ENCODE measurements at places on chromosomes 4 and X.

GRCh38 chr4:5158825-5159224 is 107.5 kb downstream of the STK32B start:
- H3K36me3 ChIP-seq = no peaks in the 10 kb centered on the region
- no peak overlapping the region for H3K27ac ChIP-seq
- H3K27me3 ChIP-seq = no peaks in the 10 kb centered on the region
- H3K4me1 ChIP-seq = no peaks in the 10 kb centered on the region
- no peak overlapping the region for H3K4me3 ChIP-seq
- DNase-seq = no peak

GRCh38 chr4:17322514-17322913 is 189.4 kb downstream of the QDPR start:
- H3K27me3 ChIP-seq = no peaks in the 10 kb centered on the region
- H3K27ac ChIP-seq = no peak overlapping the region
- no peaks in the 10 kb centered on the region for H3K4me1 ChIP-seq
- no peaks in the 10 kb centered on the region for H3K36me3 ChIP-seq
- DNase-seq = no peak

GRCh38 chr4:171714791-171715454 is 98.3 kb upstream of the GALNTL6 start:
- no peaks in the 10 kb centered on the region for H3K4me1 ChIP-seq
- no peaks in the 10 kb centered on the region for H3K36me3 ChIP-seq
- no peak overlapping the region for H3K27ac ChIP-seq
- H3K27me3 ChIP-seq = no peaks in the 10 kb centered on the region
- H3K4me3 ChIP-seq = no peak overlapping the region

DNA sequence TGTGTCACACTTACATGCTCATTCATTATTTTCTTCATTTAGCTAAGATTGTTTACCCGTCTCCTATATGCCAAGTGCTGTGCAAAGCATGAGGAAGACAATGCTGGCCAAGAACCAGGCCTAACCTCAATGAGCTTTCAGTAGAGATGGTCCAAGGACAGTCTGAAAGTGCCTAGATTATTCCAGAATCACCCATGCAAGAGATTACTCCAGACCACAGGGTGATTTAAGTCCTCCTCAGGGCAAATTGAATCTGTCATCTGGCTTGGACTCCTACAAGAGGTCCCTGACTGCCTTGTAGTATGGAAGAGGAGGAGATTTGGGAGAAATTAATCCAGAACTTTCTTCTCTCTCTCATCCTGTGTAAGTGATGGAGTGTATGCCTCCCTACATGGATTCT is 99.4 kb upstream of the NDP start:
- no peak overlapping the region for H3K27ac ChIP-seq
- no peaks in the 10 kb centered on the region for H3K27me3 ChIP-seq
- no peaks in the 10 kb centered on the region for H3K36me3 ChIP-seq
- DNase-seq = no peak
- no peak overlapping the region for H3K4me3 ChIP-seq

DNA sequence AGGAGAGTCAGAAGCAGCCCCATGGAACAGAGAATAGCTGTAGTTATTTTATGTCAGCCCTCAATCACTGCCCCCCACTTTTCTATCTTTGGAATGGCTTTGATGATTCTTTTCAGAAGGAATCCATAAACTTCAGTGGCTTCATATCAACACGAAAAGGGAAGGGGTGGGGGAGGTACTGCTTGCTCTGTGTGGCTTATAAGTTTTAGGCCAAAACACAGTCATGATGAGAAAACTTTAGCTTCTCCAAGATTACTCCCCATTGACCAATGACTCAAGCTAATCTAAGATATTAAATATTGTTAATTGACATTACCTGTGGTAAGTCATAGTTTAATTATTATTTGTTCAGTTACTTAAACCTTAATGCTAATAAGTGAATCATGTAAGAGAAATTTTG is 669.6 kb upstream of the FAM241A start:
- no peaks in the 10 kb centered on the region for H3K4me1 ChIP-seq
- no peaks in the 10 kb centered on the region for H3K27me3 ChIP-seq
- H3K36me3 ChIP-seq = no peaks in the 10 kb centered on the region
- no peak for DNase-seq
- no peak overlapping the region for H3K27ac ChIP-seq

- no peak overlapping the region for H3K4me3 ChIP-seq
- H3K4me1 ChIP-seq = peaks cover 6% of the 10 kb centered on the region
- H3K27ac ChIP-seq = no peak overlapping the region
- H3K27me3 ChIP-seq = no peaks in the 10 kb centered on the region
- H3K36me3 ChIP-seq = no peaks in the 10 kb centered on the region
Observed at GRCh38 chrX:50815120-50815519, 1.1 kb upstream of the SHROOM4 start.

GRCh38 chrX:41522081-41522480 is 74.9 kb downstream of the NYX start:
- H3K4me3 ChIP-seq = no peak overlapping the region
- H3K36me3 ChIP-seq = no peaks in the 10 kb centered on the region
- H3K4me1 ChIP-seq = no peaks in the 10 kb centered on the region
- H3K27me3 ChIP-seq = no peaks in the 10 kb centered on the region
- DNase-seq = no peak
- no peak overlapping the region for H3K27ac ChIP-seq

DNA sequence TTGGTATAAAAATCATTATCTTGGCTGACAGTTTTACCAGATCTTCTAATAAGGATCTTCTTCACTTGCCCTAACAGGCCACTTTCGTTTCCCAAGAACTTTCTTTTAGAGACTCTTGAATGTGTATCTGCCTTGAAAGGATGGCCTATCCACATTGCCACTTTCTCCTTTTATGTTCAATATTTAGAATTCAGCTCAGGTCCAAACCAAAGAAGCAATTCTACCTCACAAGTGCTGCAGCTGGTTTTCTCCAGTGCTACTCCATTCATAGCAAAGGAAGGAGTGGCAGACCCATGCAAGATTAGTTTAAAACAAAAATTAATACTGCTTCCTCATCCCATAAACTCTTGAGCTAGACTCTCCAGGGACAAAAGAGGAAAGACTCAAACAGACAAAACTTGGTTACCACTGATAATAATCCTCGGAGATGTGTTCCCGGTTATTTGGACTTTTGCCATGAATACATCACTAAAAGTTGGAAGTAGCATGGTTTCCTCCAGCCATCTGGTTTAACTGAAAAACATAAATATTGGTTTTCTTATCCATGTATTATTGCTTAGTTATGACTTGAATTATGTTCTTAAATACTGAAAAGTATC is 401.8 kb downstream of the PABPC4L start:
- H3K4me1 ChIP-seq = no peaks in the 10 kb centered on the region
- no peaks in the 10 kb centered on the region for H3K36me3 ChIP-seq
- no peaks in the 10 kb centered on the region for H3K27me3 ChIP-seq
- DNase-seq = no peak

- no peak for DNase-seq
- H3K27me3 ChIP-seq = no peaks in the 10 kb centered on the region
- H3K27ac ChIP-seq = no peak overlapping the region
- no peak overlapping the region for H3K4me3 ChIP-seq
- H3K36me3 ChIP-seq = no peaks in the 10 kb centered on the region
Observed at GRCh38 chr4:111466811-111467604, 678.2 kb upstream of the FAM241A start.

DNA sequence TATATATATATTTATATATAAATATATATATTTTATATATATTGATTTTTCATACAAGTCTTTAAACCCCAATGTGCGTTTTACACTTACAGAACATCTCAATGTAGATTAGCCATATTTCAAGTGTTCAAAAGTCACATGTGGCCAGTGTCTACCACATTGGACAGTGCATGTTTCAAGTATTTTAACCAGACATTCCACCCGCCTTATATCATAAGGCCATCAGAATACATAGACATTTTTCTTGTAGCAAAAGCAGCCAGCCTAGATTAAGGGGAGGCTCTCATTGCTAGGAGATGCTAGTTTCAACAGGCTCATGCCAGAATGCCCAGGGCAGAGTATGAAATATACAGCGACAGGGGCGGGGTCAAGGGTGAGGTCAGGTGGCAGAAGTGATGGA is 202.0 kb downstream of the NR3C2 start:
- no peaks in the 10 kb centered on the region for H3K36me3 ChIP-seq
- no peak overlapping the region for H3K4me3 ChIP-seq
- H3K4me1 ChIP-seq = no peaks in the 10 kb centered on the region
- no peak overlapping the region for H3K27ac ChIP-seq

- no peaks in the 10 kb centered on the region for H3K36me3 ChIP-seq
- H3K4me1 ChIP-seq = no peaks in the 10 kb centered on the region
- DNase-seq = no peak
- H3K27me3 ChIP-seq = peaks cover 3% of the 10 kb centered on the region
- no peak overlapping the region for H3K27ac ChIP-seq
- H3K4me3 ChIP-seq = no peak overlapping the region
Observed at GRCh38 chr4:84366161-84366560, 132.9 kb downstream of the NKX6-1 start.

GRCh38 chrX:12929701-12930100 is 23.3 kb downstream of the TLR8 start:
- no peak for DNase-seq
- H3K27me3 ChIP-seq = no peaks in the 10 kb centered on the region
- no peak overlapping the region for H3K27ac ChIP-seq
- no peak overlapping the region for H3K4me3 ChIP-seq
- H3K4me1 ChIP-seq = no peaks in the 10 kb centered on the region

DNA sequence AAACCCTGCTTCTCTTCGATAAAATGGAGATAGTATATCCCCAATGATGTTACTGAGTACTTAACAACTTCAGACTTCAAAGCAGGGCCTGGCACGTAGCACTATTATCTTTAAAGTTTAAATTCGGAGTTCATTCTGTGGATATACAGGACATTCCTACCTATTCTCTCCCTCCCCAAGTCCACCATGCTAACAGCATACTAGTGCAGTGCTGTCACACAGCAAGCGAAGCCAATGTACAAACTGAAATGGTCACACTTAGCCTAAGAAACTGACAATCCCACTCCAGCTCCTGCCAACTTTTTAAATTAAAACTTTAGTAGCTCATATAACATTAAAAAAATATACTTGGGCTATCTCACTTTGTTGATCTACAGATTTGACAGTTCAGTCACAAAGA is 1.2 kb upstream of the DNAJB14 start:
- peak overlapping the region; percentile 98 for H3K4me3 ChIP-seq
- no peaks in the 10 kb centered on the region for H3K27me3 ChIP-seq
- H3K27ac ChIP-seq = peak overlapping the region; percentile 88
- H3K36me3 ChIP-seq = peaks cover 37% of the 10 kb centered on the region
- peak; percentile 55 for DNase-seq
- peaks cover 56% of the 10 kb centered on the region for H3K4me1 ChIP-seq

DNA sequence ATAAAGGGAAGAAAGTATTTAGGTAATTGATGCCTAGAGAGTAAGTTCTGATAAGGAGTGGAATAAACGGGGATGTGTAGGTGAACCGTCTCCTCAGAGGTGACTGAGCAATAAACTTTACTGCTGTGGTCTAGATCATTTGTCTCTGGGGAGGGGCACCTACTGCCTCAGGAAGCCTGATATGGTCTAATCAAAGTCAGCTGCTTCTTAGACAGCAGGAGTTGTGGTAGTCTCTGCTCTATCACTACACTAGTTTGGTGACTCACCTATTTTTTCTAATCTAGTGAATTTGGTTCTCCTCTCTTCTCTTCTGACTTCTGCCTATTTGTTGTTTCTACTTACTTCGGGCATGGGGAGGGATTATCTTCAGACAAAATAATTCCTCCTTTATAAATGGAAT is 95.1 kb upstream of the STIM2 start:
- peaks cover 13% of the 10 kb centered on the region for H3K4me1 ChIP-seq
- no peak for DNase-seq
- H3K27me3 ChIP-seq = no peaks in the 10 kb centered on the region
- H3K27ac ChIP-seq = no peak overlapping the region

DNA sequence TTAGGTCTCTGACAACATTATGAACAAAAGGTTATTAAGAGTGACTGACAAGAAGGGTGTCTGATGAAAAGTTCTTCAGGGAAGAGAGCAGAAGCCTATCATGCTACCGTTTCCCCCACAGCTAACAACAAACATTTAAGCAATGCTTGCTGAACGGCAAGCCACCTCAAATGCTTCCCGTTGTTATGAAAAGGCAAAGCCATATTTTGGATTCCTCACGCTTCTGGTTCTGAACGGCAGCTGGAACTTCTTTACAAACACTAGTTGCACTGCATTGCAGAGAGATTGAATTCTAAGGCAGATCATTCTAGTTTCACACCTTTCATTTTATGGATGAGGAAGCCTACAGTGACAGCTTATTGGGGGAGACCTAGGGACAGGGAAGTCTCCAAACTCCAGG is 48.6 kb upstream of the NAP1L5 start:
- no peaks in the 10 kb centered on the region for H3K4me1 ChIP-seq
- no peaks in the 10 kb centered on the region for H3K27me3 ChIP-seq
- H3K4me3 ChIP-seq = no peak overlapping the region
- DNase-seq = no peak
- no peak overlapping the region for H3K27ac ChIP-seq

GRCh38 chr4:143343276-143343831 is 6.7 kb downstream of the GAB1 start:
- H3K4me3 ChIP-seq = no peak overlapping the region
- H3K36me3 ChIP-seq = no peaks in the 10 kb centered on the region
- no peak overlapping the region for H3K27ac ChIP-seq
- no peak for DNase-seq
- H3K4me1 ChIP-seq = no peaks in the 10 kb centered on the region

GRCh38 chrX:151523351-151523750 is 40.1 kb upstream of the PASD1 start:
- H3K27ac ChIP-seq = no peak overlapping the region
- no peaks in the 10 kb centered on the region for H3K4me1 ChIP-seq
- DNase-seq = no peak
- H3K4me3 ChIP-seq = no peak overlapping the region
- H3K27me3 ChIP-seq = no peaks in the 10 kb centered on the region

GRCh38 chrX:9560219-9560618 is 95.4 kb downstream of the TBL1X start:
- no peak for DNase-seq
- H3K27ac ChIP-seq = no peak overlapping the region
- no peaks in the 10 kb centered on the region for H3K4me1 ChIP-seq
- H3K27me3 ChIP-seq = no peaks in the 10 kb centered on the region
- no peaks in the 10 kb centered on the region for H3K36me3 ChIP-seq

DNA sequence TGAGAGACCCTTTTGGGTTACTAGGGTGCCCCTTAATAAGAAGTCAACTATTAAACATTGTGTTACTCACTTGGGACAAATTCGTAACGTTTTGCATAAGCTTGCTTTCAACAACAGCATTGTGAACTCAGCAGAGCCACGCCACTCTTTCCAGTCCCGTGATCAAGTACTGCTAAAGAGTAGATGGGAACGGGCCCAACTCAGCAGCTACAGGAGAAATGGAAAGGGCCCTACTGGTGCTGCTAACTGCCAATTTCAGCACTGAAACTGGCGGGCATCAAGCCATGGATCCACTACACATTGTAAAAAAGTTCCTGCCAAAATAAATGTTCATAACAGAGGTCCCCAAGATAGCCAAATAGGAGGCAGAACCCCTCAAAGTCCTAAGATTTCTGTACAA is 19.0 kb upstream of the DHX15 start:
- DNase-seq = no peak
- peaks cover 9% of the 10 kb centered on the region for H3K4me1 ChIP-seq
- H3K4me3 ChIP-seq = no peak overlapping the region
- H3K27me3 ChIP-seq = no peaks in the 10 kb centered on the region
- H3K27ac ChIP-seq = no peak overlapping the region
- no peaks in the 10 kb centered on the region for H3K36me3 ChIP-seq

Measured in Karpas-422 (cell line).